AG08395 (cell line): ENCODE measurements at places on chromosomes 5 and 9.

GRCh38 chr9:107462691-107463090, 26.9 kb downstream of the KLF4 start:
- DNase-seq: peak; percentile 56

- no peak for DNase-seq
These were observed at the start of gene DOK3 for GRCh38 chr5:177509381-177509951. TSS of gene DOK3 (minus strand) at chr5:177509826. CDS start at chr5:177509540, 286 bp downstream.

DNA sequence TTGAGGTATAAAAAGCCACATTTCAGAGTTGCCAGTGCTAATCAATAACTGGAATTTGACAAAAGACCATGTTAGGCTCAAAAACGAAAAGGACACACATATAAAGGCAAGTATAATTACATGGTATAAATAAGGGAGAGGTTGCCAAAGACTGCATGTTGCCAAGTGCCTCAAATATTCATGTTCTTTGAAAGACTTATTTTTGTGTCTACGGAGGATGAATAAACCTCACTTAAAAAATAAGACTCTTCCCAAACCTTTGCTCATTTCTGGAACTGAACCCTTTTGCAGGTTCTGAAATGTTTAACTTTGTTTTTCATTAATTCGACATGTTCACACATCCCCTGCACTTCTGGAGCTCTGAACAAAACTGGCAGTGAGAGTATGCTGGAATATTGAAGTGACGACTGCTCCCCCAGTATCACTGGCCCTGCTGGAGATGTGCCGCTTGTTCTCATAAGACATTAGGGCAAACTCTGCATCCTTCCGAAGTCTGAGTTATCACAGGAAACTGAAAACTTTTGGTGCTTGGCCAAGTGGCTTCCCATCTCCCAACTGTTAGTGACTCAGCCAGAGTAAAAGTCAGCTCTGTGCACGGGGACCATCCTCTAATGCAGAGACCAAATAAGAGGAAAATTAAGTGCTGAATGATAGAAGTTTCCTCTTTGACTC, 336.8 kb downstream of the GLIS3 start:
- DNase-seq: peak; percentile 66

DNA sequence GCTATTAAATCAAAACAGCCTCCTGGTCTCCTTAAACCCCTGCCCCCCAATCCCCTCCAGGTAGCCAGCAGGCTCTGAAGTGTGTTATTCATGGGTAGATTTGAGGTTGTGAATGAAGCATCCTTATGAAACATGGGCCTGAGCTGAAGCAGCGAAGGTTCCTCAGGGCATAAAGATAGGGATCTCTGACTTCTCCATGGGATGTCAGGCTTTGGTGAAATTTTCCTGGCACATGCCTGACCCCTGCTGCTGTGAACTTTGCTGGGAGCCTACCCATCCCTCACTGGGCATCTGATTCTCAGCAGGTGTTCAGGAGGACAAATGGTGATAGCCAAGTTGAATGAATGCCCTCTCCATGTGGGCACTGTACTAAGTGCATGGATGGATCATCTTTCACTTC, 250.3 kb downstream of the ASTN2 start:
- DNase-seq: no peak

DNA sequence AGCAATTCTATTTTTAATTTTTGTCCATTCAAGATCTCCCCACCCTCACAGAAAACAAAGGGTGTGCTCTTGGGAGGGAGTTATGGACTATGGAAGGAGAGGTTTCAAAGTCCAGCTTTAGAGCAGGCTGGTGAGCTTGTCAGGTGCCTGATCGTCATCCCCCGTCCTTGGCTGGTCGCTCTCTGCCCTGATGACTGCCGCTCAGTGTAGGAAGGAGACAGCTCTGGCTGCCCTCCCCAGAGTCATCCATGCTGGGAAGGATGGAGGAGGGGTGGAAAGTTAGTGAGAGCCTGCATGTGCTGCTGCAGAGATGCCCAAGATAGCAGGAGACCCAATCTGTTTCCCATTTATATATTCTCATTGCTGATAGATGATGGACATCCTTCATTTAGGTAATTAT, 96.6 kb downstream of the NLN start:
- no peak for DNase-seq

GRCh38 chr9:20684875-20685696, 1.0 kb downstream of the FOCAD start:
- peak; percentile 32 for DNase-seq

DNA sequence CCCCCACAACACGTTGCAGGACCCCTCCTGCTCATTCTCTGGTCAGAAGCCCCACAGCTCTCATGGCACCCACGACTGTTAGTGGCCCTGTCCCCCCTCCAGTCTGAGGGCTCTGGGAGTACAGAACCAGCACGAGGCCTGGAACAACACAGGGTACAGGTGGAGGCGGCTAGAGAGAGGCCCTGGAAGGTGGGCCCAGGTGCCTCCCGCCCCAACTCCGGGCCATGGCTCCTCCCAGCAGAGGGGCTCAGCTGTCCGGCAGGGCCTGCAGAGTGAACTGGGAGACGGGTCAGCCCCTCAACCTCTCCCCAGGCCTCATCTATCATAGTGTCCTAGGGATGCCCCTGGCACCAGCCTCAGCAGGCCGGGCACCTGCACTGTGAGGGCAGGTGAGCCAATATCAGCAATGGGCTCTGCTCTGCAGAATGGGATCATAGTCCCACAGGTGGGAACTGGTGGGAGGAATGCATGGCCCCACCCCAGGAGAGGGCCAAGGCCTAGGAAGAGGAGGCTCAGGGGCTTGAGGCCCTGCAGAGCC, 58.6 kb downstream of the BARX1 start:
- DNase-seq: no peak

- DNase-seq: no peak
These were observed 93.2 kb upstream of the CPEB4 start for GRCh38 chr5:173794901-173795416.

GRCh38 chr9:19533373-19533772, 124.6 kb downstream of the ACER2 start:
- no peak for DNase-seq

DNA sequence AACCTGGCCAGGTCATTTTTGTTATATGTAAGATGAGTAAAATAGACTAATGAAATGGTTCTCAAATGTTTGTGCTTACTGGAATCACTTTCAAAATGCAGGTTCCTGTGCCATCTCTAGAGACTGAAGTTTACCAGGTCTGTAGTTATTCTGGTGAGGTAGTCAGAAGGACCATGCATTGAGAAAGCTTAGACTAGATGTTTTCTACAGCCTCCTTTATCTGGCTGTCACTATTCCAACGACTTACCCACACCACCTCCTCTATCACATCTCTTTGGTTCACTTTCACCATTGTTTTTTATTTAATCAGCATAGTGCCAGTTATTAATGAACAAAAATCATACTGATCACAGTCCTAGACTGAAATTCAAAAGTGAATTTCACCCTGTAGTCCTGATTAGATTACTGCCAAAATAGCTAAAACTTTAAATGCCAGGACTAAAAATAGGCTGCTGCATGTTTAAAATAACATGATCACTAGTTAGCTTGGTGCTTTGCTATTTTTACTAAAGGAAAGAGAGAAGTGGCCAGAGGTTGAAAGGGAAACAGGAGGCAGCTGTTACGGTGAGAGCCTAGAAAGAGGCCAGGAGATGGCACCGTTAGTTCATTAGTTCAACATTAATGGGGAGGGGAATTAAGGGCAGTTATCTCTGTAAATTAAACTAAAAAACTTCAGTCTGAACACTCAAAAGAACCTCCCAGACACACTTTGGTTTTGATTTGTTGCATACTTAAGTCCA, 13.9 kb upstream of the FNIP1 start:
- DNase-seq: peak; percentile 12

- no peak for DNase-seq
These were observed 58.1 kb upstream of the ABCA1 start for GRCh38 chr9:104986096-104986495.

- DNase-seq: no peak
These were observed 7.9 kb upstream of the AMBP start for GRCh38 chr9:114086009-114086408.

DNA sequence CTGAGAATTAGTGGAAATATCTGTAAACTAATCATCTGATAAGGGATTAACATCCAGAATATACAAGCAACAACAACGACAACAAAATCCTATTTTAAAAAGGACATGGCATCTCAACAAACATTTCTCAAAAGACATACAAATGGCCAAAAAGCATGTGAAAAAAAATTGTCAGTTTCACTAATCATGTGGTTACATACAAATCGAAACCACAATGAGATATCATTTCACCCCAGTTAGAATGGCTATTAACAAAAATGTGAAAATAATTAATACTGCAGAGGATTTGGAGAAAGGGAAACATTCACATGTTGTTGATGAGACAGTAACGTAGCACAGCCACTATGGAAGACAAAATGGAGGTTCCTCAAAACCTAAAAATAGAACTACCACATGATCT, 69.5 kb downstream of the ERP44 start:
- DNase-seq: no peak
